ENCODE measurements at places on chromosomes 1 and 21. TPM values are rescaled to one million over a fixed set of nuclear protein-coding genes. Genes with fewer than 3 reads are reported as not detected.

Gene MORC3
- 42.3 TPM for total RNA-seq

GRCh38 chr1:167479331-167479979 lies 38.9 kb downstream of the CD247 start:
- H3K4me3 ChIP-seq = no peak overlapping the region
- no peaks in the 10 kb centered on the region for H3K4me1 ChIP-seq
- H3K27ac ChIP-seq = no peak overlapping the region
- no peak for DNase-seq

DNA sequence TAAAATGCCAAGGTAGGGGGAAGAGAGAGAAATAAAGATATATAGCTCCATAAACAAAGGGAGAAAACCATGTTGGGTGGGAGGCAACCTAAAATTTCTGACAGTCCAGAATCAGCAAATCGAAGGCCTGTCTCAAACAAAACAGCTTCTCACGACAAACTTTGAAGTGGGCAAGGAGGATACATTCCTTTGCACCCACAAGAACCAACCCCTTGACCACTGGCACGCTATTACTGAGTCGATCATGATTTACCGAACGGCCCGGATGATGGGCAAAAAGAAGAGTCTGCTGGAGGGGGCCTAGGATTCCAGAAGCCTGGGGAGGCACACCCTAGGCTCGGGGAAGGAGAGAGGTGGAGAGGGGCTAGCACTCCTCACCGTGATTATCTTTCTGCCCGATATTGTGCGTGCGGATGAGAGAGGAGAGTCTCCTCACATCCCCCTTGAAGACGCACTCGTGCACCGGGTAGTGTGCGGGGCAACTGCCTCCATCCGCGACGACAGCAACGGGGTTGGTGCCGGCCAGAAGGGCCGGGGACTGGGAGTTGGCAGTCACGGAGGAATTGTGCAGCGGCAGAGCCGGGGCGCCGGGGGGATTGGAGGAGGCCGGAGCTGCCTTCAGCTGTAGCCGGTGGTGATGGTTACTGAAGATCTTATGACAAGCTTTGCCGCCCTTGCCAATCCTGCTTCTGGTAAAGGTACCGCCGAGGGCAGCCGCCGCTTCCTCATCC lies 756 bp downstream of the ANKRD13C start:
- peaks cover 13% of the 10 kb centered on the region for H3K36me3 ChIP-seq
- peaks cover 39% of the 10 kb centered on the region for H3K4me1 ChIP-seq
- no peak for DNase-seq

DNA sequence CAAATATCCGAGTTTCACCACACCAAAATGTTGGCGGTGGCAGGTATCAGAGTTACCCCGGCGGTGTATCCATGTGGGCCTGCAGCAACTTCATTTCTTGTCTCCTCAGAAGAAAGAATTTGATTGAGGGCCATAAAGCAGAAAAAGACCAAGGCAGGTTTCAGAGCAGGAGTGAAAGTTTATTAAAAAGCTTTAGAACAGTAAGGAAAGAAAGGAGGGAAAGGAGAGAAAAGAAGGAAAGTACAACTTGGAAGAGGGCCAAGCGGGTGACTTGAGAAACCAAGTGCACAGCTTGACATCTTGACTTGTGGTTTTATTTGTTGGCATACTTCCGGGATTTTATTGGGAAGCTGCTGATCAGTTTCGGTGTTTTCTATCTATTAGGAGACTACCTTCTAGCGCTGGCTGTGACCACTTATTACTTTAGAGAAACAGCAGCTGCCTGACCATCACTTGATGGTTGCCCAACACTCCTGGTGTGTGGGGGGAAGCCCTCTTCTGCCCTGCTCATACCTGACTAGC lies 75.5 kb upstream of the RAB3GAP2 start:
- no peak overlapping the region for H3K27ac ChIP-seq
- H3K4me3 ChIP-seq = no peak overlapping the region
- DNase-seq = no peak
- H3K36me3 ChIP-seq = no peaks in the 10 kb centered on the region

GRCh38 chr1:107536266-107536665 lies 395.4 kb downstream of the NTNG1 start:
- H3K4me3 ChIP-seq = no peak overlapping the region
- no peak for DNase-seq
- no peaks in the 10 kb centered on the region for H3K27me3 ChIP-seq
- no peaks in the 10 kb centered on the region for H3K4me1 ChIP-seq
- H3K27ac ChIP-seq = no peak overlapping the region

DNA sequence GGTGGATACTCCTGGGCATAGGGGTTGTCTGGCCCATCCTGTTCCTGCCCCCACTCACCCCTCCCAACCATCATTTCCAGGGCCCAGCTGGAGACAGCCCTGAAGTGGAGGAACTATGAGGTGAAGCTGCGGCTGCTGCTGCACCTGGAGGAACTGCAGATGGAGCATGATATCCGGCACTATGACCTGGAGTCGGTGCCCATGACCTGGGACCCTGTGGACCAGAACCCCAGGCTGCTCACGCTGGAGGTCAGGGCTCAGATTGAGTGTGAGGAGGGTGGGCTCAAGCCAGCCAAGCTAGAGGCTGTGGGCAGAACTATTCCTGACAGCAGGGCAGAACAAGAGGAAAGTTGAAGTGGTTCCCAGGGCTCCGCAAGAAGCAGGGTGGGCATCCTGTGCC lies 14.2 kb downstream of the RHOC start:
- H3K4me3 ChIP-seq = no peak overlapping the region
- peaks cover 84% of the 10 kb centered on the region for H3K36me3 ChIP-seq
- H3K27ac ChIP-seq = no peak overlapping the region
- H3K4me1 ChIP-seq = no peaks in the 10 kb centered on the region
- H3K27me3 ChIP-seq = no peaks in the 10 kb centered on the region
- DNase-seq = no peak

DNA sequence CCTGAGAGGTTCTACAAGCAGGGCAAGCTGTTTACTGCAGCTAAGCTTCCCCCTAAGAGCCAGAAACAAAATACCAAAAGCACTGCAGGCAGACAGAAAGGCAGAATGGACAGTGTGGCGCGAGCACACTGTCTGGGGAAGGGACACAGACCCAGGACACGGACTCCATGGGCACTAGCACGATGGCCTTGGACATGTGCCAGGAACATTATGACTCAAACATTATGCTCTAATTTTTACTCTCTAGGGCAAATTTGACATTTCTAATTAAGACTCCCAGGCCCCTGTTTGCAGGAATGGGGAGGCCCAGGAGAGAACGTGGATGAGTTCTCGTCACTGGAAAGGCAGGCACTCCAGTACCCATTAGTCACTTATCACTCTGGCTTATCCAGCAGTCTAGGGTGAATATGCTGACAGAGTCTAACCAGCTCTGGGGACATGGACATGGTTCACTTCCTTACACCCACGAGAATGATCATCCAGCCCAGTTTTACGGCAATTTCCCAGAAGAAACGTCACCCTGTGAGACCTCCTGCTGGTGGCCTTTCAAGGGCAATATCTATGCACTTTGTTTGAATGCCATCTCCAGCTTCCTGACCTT lies 45.1 kb downstream of the CAPN8 start:
- H3K4me3 ChIP-seq = no peak overlapping the region
- no peaks in the 10 kb centered on the region for H3K4me1 ChIP-seq
- no peak overlapping the region for H3K27ac ChIP-seq
- no peaks in the 10 kb centered on the region for H3K36me3 ChIP-seq

Gene OLIG1
- 0.59 TPM for total RNA-seq

DNA sequence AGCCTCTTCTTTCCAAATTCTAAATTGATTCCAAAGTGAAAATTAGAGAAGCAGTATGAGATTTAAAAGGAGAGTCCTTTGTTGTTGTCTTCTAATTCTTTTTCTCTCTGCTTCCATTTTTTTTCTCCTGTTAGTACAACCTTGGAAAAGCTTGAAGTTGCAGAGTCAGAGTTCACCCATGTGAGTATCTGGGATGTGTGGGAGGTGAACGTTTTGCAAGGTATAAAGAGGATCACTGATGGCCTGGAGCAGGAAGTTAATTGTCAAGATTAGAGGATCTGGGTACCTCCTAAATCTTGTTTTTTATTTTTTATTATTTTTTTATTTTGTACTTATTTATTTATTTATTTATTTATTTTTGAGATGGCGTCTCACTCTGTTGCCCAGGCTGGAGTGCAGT lies 7.7 kb upstream of the PSMD4 start:
- H3K27me3 ChIP-seq = no peaks in the 10 kb centered on the region
- H3K27ac ChIP-seq = no peak overlapping the region
- no peak overlapping the region for H3K4me3 ChIP-seq
- peaks cover 84% of the 10 kb centered on the region for H3K36me3 ChIP-seq
- no peak for DNase-seq
- H3K4me1 ChIP-seq = no peaks in the 10 kb centered on the region

DNA sequence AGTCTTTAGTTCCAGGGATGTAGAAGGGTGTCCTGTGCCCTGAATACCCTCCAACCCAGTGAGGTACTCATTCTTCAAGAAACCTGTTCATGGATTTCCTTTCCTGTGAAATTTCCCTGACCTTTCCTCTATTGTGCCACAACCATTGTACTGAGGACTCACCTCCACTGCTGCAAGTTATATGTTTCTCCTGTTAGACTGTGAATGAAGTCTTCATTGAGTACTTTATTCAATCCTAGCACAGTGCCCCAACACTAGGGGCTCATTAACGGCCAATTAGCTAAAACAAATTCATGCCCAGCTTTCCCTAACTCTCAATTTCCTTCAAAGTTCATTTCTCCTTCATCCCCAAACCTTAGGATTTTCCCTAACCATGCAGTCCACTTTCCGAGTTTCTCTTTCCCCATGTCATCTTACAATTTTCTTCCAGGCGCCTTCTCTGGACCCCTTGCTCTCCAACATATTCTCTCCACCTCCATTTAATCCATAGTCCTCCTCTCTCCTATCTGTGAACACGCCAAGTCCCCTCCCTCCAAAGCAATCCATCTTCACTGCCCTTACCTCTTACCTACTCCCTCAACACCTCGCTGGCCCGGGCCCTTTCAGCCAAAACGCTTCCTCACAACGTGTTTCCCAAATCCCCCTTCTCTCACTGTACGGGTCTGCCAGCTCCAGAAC lies 1.3 kb downstream of the TRIM33 start:
- H3K4me3 ChIP-seq = peak overlapping the region; percentile 99
- no peaks in the 10 kb centered on the region for H3K27me3 ChIP-seq
- H3K4me1 ChIP-seq = peaks cover 57% of the 10 kb centered on the region

- H3K4me3 ChIP-seq = no peak overlapping the region
- peaks cover 24% of the 10 kb centered on the region for H3K27me3 ChIP-seq
- no peaks in the 10 kb centered on the region for H3K36me3 ChIP-seq
- no peak for DNase-seq
- peaks cover 7% of the 10 kb centered on the region for H3K4me1 ChIP-seq
Measured at GRCh38 chr21:43827015-43827611, 37.7 kb downstream of the RRP1 start.

Gene RAB42
- 7.0 TPM for total RNA-seq

GRCh38 chr1:58927041-58927721 lies 143.3 kb upstream of the JUN start:
- H3K27me3 ChIP-seq = no peaks in the 10 kb centered on the region
- no peak for DNase-seq
- no peaks in the 10 kb centered on the region for H3K36me3 ChIP-seq
- H3K27ac ChIP-seq = peak overlapping the region; percentile 32
- peaks cover 27% of the 10 kb centered on the region for H3K4me1 ChIP-seq

Gene CFAP57
- 4.1 TPM for total RNA-seq

DNA sequence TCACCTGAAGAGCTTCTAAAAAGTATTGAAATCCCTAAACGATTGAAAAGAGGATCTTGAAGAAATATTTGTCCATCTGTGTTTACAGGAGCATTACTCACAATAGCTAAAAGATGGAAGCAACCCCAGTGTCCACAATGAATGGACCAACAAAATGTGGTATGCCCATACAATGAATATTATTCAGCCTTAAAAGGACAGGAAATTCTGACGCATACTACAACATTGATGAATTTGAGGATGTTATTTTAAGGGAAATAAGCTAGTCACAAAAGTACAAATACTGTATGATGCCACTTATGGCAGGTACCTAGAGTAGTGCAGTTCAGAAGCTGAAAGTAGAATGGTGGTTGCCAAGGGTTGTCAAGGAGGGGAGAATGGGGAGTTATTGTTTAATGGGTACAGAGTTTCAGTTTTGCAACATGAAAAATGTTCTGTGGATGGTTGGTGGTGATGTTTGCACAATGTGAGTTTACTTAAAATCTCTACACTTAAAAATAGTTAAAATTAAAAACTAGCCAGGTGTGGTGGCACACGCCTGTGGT lies 37.1 kb upstream of the GADD45A start:
- no peaks in the 10 kb centered on the region for H3K36me3 ChIP-seq
- peaks cover 19% of the 10 kb centered on the region for H3K4me1 ChIP-seq
- no peak for DNase-seq
- no peaks in the 10 kb centered on the region for H3K27me3 ChIP-seq

DNA sequence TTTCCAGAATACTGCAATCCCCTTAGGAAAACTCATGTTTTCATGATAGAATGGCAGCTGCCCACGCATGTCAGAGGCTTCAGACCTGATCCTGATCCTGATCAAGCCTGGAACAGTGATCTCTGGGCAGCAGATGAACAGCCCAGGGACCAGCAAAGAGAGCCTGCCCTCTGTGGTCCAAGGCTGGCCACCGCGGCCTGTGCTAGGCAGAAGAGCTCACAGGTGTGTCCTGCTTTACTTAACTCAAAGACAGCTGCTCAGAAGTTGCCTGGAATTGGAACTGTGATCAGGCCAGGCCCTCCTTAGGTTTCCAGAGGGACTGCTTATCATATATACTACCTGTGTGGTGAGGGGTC lies 21.2 kb upstream of the BCAR3 start:
- H3K27ac ChIP-seq = peak overlapping the region; percentile 46
- H3K27me3 ChIP-seq = no peaks in the 10 kb centered on the region
- no peaks in the 10 kb centered on the region for H3K36me3 ChIP-seq
- no peak overlapping the region for H3K4me3 ChIP-seq
- H3K4me1 ChIP-seq = peaks cover 26% of the 10 kb centered on the region
- DNase-seq = no peak

Gene PODN
- 64.0 TPM for total RNA-seq

DNA sequence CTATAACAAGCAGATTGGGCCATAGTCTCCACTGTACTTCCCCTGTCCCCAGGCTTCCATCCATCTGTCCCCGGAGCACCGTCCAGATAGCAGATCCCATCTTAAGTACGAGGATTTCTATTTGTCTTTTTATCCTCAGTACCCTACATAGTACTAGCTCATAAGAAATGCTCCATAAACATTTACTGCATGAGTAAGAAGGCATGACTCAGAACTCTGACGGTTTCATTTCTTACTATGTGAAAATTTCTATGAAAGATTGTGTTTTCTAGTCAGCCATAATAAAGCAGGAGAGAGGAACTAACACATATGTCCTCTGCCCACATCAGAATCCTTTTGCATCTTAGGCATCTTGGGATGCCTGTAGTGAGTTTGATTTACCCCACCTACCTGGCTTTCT lies 49.5 kb downstream of the CHD1L start:
- H3K4me1 ChIP-seq = no peaks in the 10 kb centered on the region
- H3K36me3 ChIP-seq = peaks cover 96% of the 10 kb centered on the region
- H3K27me3 ChIP-seq = no peaks in the 10 kb centered on the region
- DNase-seq = no peak
- no peak overlapping the region for H3K27ac ChIP-seq

Gene BRDT
- total RNA-seq = not detected

- H3K4me1 ChIP-seq = peaks cover 33% of the 10 kb centered on the region
- H3K4me3 ChIP-seq = no peak overlapping the region
- H3K27ac ChIP-seq = peak overlapping the region; percentile 34
- H3K27me3 ChIP-seq = no peaks in the 10 kb centered on the region
- DNase-seq = peak; percentile 89
- H3K36me3 ChIP-seq = no peaks in the 10 kb centered on the region
Measured at GRCh38 chr1:153572569-153573015, 6.9 kb upstream of the S100A2 start.
